ENCODE measurements at places on chromosomes 1 and 21. TPM values are rescaled to one million over a fixed set of nuclear protein-coding genes. Genes with fewer than 3 reads are reported as not detected.

RGSL1 gene
- total RNA-seq: not detected

DNA sequence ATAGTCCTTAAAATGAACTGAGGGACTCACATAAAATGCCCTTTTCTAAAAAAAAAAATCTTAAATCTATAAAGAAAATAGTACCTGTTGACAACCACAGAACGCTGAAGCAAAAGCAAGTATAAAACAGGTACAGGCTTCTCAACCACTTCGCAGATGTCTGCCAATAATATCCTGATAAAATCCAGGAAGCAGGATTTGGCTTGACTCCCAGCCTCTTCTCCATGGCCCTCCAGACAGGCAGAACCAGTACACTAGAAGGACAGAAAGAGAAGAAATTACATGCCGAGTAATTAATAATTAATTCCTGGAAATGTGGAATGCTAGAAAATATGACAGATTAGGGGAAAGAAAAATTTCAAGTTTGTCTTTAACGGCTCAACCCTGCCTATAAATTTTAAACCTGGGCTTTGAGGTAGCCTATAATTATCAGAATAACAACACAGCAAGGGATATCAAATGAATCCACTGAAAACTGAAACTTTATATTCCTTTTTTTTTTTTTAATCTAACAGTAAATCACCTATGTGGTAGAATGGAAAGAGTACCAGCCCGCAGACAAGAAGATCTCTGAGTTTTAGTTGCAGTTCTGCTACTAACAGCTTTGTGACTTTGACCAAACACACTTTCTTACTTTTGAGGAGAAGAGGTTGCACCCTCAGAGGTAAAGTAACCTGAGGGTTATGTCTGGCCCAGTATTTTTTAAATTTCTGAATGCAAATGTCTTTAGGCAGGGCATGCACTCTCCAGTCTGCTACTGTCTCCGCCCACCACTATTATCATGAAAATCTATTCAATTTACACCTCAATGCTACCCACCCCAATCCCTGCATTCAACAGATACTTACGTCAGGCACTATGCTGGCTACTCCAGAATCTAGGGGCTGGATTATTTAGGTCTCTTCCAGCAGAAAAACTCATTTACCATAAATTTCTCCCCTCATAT is 2.7 kb downstream of the KIAA0319L start:
- DNase-seq: no peak

DNA sequence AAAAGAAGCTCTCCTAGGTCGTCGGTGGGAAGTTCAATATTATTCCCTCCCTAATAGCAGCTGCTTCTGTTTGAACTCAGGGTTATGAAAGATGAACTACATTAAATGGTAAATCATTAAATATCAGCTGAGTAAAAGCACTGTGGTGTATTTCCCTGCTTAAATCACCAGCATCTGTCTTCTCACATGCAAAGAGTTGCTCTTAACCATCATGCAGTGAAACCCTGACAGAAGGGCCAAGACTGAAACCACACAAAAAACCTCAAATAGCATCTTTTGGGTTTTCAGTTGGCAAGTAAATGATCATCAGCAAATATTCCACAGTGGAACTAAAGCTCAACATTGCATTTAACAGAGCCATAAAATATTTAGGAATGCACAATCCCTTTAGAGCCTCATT is 380.0 kb upstream of the ADGRL2 start:
- DNase-seq: no peak

OR6N2 gene
- not detected for total RNA-seq

GRCh38 chr21:31159808-31160207 is 121.5 kb upstream of the KRTAP19-8 start:
- no peak for DNase-seq

PPIAL4G gene
- not detected for total RNA-seq

Measured in transverse colon (tissue), 4 donors.